A375 (cell line): ENCODE measurements at places on chromosomes 6 and 20. TPM values are rescaled to one million over a fixed set of nuclear protein-coding genes. Genes with fewer than 3 reads are reported as not detected.

The HAO1 gene
- 0.08 TPM in 1 of 2 replicates, not detected in the other for total RNA-seq

The CD164 gene
- total RNA-seq = 52.1 and 53.8 TPM in 2 replicates

The OR2B6 gene
- total RNA-seq = not detected in 2 replicates

The TP53TG5 gene
- total RNA-seq = 1.1 TPM in 1 of 2 replicates, not detected in the other

The ERGIC3 gene
- total RNA-seq = 269 and 273 TPM in 2 replicates

The GMNN gene
- total RNA-seq = 49.1 and 58.0 TPM in 2 replicates

The TPD52L1 gene
- 44.5 and 50.9 TPM in 2 replicates for total RNA-seq

The SSTR4 gene
- total RNA-seq = not detected in 2 replicates

The ADGRF1 gene
- 5.4 and 8.6 TPM in 2 replicates for total RNA-seq

The MYBL2 gene
- 53.2 and 62.7 TPM in 2 replicates for total RNA-seq

The CDH4 gene
- 0.49 and 0.66 TPM in 2 replicates for total RNA-seq

The CCN5 gene
- not detected in 2 replicates for total RNA-seq

The HTR1B gene
- 0.15 TPM in 1 of 2 replicates, not detected in the other for total RNA-seq

The SERINC1 gene
- 45.7 and 48.7 TPM in 2 replicates for total RNA-seq
